GM13977 (cell line): ENCODE measurements at places on chromosomes 11 and 22.

DNA sequence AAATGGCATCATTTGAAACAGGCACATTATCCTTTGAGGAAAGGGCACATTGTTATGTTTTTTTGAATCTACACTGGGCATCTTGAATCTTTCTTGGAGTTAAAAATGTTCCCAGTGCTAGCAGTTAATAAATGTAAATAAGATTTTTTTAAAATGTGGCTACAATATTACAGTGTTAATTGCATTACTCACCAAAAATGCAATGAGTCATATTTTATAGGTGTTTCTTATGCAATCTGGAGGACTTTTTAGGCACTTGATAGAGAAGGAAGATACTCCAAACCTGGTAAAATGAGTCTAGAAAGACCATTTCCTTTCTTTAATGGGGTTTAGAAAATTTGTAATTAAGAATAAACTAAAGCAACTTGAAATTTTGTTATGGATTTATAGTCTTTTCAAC is 238.0 kb downstream of the METTL15 start:
- no peak for DNase-seq

GRCh38 chr22:38144025-38144405 is 33.5 kb upstream of the BAIAP2L2 start:
- DNase-seq, result no peak

DNA sequence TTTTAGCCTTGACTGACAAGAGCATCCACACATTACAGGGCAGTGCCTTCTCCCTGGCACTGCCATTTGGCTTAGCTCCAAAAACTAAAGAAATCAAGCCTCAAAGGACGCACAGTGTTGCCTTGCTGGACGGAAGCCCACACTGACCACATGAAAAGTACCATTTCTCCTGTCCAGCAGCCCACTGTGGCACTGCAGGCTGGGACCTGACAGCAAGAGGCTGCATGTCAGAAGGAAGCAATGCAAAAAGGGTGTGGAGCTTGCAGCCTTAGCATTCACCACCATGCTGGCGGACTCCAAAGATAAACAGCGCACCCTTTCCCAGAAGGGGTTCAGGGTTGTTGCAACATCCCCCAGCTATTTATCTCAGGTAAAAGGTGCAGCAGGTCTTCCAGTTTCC is 109.3 kb upstream of the BMAL1 start:
- DNase-seq, result no peak

DNA sequence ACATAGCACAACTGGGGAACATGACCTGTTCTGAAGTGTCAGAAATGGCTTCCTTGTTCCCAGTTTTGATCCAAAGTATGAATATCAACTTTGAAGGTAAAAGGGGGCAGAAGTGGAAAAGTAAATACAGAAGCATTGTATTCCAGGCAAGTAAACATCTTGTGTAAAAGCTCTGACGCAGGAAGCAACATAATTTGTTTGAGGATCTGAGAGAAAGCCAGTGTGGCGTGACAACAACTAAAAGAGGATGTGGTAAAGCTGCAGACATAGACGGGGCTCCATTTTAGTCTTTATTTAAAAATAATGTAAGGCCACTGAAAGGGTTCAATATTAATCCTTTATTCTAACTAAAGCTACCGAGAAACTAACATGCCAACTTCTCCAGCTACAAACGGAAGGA is 310.2 kb downstream of the DLG2 start:
- DNase-seq, result peak; percentile 40

DNA sequence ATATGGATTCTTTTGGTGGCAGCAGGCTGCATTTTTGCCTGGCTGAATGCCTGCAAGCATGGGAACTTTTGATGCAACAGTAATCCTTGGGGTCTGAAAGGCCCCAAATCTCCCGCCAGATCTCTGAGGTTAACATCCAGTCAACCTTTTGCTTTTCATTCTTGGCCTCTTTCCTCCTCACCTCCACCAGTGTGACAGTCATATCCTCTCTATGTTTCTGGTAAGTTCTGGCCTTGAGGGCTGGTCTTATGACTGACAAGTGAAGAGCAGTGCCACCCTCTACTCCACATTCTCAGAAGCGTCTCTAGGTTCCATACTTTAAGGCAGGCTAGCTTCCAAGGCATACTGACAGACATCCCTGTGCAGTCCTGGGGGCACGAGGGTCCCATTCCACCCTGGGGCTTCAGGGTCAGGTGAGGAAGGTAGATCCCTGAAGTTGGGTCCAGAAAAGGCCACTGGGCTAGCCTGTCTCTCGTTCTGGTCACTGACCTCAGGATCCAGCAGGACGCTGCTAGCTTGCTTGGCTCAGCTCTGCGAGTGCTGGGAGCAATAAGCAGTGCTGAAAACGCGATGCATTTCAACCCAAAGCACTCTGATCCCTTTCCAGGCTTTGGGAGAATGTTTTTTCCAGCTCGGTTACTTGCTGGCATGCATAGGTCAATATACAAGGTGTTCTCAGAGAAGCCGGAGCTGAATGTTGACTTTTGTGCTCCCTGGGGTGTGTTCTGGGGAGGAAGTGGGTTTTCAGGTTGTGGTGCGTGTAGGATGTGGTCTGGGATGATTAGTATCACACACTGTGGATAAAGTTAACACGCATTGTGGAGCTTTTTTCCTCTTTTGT is 75.2 kb downstream of the PTPRJ start:
- no peak for DNase-seq

- no peak for DNase-seq
Measured at GRCh38 chr22:49186762-49187161, 640.9 kb downstream of the BRD1 start.

DNA sequence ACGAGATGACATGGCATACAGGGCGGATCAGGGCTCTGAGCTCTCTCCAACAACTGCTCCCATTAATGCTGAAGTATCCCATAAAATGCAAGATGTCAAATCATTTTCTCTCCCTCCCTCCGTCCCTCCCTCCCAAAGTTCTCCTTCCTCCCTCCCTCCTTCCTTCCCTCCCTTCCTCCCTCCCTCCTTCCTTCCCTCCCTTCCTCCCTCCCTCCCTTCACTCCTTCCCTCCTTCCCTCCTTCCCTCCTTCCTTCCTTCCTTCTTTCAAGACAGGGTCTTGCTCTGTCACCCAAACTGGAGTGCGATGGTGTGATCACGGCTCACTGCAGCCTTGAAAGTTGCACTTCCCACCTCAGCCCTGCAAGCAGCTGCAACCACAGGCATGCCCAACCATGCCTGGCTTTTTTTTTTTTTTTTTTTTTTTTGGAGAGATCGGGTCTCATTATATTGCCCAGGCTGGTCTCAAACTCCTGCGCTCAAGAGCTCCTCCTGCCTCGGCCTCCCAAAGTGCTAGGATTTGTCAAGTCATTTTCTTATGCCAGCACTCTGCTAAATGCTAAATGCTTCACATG is 38.2 kb downstream of the TXN2 start:
- no peak for DNase-seq

DNA sequence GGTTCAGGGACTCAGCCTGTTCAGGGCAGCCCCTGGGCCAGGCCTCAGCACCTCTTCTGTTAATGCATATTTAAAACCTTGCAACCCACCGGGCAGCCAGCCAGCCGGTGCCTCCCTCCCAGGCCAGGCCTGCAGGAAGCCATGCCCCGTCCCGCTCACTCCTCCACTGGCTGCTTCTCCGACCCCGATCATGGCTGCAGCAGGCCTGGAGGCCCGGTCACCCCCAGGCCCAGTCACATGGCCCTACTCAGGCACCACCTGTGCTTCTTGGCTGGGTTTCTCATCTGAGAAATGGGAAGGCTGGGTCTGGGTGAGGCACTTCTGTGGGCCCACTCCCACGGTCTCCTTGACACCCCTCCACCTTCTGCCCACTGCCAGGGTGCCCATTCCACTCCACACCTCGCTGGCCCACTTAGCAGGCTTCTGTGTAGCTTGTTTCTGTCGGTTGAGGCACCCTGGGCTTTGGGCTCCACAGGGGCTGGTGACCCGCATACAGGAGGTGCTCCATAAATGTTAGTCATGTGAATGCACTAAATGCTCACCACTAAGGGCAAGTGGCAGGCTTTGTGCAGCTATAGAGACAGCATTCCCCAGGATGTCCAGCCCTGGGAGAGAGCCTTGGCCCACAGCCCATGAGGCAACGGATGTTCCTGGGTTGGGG is 11.4 kb downstream of the RTN4R start:
- no peak for DNase-seq

DNA sequence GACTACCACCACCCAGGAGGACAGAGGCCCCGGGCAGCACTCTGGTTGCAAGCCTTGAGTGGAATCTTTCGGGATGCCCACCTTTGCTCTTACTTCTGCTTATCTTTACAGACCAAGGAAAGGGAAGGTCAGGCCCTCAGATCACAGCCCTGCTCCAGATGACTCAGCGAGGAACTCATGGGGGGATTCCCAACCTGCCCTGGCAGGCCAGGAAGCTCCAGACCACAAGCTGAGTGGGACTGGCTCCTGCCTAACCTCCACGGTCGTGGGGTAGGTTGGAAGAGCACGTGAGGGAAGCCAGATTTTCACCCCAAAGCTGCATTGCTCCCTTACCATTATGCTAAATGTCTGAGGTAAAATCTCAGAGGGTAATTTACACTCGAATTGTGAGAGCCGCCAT is 11.8 kb downstream of the TBC1D10A start:
- no peak for DNase-seq
